ENCODE measurements at places on chromosomes 6 and 20. TPM values are rescaled to one million over a fixed set of nuclear protein-coding genes. Genes with fewer than 3 reads are reported as not detected.

GRCh38 chr6:5996714-5997419 is 9.9 kb downstream of the NRN1 start:
- DNase-seq, result peak; percentile 80

DNA sequence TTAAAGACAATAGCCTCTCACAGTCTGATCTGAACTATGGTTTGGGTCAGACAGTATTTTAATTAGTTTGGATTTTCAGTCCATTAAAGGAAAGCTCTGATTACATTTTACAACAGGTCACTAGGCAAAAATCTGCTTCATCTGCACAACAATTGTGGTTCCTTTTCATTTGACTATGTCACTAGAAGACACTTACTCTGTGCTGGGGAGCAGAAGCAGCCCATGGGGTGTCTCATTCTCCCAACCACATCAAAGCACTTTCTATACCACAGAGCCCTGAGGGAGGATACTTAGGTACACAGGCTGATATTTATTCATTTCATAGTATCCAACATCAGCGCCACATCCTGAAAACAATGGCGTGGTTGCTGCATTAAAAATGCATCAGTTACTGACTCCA is 36.6 kb upstream of the HDAC2 start:
- DNase-seq, result peak; percentile 97

DNA sequence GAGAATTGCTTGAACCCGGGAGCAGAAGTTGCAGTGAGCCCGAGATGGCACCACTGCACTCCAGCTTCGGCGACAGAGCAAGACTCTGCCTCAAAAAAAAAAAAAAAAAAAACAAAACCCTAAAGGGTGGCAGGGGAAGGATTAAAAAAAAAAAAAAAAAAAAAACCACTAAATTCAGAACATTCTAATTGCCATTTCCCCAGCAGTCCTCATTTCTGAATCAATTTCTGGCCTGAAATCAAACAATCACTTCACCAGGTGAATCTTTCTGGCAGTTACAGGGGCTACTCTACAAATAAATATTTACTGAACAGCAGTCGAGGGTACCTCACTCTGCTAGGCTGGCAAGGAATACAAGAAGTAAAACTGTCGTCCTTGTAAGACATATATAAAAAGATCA is 1.2 kb downstream of the UQCC1 start:
- DNase-seq, result no peak

DNA sequence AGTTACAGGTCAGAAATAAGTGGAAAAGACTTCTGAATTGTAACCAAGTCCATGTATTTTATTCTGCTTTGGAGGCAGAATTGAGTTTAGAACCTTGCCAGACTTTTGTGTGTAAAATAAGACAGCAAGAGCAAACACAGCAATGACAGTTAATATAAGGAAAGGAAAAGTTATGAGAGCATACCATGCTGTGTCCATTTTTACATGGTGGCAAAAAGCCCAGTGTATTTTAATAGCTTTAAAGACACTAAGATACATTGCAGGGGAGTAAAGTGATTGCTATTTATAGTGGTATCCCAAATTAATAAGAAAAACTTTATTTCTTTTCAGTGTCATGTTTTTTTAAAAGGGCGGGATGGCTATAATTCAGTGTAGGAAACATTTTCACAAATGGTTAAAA is 45.2 kb downstream of the CDC5L start:
- DNase-seq, result no peak

DNA sequence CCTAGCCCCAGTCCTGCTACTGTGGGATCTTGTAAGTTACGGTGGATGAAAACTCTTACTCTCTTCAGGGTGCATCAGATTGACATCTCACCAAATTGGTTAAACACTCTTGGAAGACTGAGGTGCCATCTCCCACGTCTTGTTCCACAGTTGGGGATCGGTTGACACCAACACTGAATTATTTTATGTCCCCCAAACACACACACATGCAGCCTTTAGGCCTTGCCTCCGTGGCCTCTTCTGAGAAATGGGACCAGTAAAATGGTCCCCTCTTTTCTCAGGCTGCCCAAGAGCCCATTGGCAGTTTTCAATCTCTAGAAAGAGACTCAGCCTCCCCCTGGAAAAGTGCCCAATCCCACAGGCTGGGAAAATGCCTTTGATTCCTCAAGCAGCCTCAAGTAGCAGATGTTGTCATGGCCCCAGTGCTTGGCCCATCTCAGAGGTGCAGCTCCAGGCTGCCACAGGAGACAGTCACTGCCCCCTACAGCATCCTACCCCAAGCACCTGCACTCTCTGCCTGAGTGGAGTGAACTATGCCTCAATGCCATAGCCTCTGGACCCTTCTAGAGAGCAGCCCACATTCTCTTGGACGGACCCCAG is 163.9 kb downstream of the ANKRD60 start:
- DNase-seq, result peak; percentile 44

DNA sequence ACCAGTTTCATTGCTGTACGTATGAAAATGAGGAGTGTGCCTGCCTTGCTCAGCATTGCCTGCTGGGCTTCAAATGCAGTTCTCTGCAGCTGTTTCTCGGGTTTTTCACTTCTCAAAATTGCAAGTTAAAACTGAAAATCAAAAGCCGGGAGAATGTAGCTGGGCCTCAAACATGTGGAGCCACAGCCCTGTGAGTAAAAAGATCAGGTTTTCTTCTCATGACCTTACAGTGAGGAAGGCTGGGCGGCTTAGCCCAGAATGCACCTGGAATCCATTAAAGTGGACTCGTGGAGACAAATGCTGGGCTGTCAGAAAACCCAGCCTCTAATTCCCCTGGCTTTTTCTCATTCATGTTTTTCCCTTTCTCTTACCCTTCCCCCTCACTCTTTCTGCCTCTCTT is 34.4 kb downstream of the DSE start:
- no peak for DNase-seq

GRCh38 chr20:2156666-2157624 is 55.3 kb downstream of the STK35 start:
- peak; percentile 70 for DNase-seq

- no peak for DNase-seq
Observed at GRCh38 chr6:146872426-146872785, 273.6 kb downstream of the ADGB start.

DNA sequence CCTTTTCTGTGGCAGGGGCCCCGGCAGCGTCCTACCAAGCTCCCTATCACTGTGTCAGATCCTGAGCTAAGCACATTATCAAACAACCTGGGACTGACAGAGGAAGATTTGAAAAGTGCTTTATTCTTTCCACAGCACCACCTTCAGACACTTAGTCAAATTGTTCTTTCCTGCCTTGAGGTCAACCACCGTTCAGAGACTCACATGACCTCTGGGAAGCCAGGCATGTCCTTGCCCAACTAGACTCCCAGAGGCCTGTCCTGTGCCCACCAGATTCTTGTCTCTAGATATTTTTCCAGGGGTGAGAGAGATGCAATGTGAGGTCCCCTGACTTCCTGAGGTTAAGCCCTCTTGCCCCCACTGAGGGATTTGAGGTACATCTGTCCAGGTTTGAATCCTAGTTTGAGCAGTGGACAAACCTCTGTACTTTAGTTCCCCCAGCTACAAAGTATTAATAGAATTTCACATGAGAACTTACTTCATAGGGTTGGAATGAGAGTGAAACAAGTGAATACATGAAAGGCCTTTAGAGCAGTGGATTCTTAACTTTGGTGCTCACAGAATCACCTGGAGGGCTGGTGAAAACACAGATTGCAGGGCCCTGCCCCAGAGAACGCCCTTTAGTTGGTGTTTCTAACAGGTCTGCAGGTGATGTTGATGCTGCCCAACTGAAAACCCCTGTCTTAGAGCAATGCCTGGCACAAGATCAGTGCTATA is 179.8 kb downstream of the CLIC5 start:
- peak; percentile 41 for DNase-seq

DNA sequence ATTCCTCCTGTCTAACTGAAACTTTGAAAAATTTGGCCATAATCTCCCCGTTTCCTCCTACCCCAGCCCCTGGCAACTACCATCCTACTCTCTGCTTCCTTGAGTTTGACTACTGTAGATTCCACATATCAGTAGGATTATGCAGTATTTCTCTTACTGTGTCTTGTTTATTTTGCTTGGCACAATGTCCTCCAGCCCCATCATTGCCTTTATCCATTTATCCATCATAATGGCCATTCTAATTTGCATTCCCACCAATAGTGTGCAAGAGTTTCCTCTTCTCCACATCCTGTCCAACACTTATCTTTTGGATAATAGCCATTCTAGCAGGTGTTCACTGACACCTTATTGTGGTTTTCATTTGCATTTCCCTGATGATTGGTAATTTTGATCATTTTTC is 202.3 kb downstream of the THBS2 start:
- peak; percentile 28 for DNase-seq

DNA sequence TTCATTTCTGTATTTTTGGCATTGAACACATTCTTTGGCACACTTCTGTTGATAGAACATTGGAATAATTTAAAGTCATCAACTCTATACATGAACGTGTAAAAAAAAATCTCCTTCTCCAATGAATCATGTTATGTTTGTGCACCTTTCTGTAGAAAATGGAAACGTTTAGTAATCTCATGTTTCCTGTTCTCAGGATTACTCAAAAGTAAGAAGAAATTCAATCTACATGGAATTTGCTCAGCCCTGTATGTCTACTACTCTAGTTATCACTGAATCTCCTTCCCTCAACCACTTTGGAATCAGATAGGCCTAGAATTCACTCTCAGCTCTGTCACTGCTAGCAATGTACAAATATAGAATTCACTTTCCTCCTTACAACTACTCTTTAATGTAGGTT is 103.6 kb downstream of the COL21A1 start:
- DNase-seq, result peak; percentile 43

GRCh38 chr6:120938876-120939472 is 395.3 kb downstream of the TBC1D32 start:
- no peak for DNase-seq

DNA sequence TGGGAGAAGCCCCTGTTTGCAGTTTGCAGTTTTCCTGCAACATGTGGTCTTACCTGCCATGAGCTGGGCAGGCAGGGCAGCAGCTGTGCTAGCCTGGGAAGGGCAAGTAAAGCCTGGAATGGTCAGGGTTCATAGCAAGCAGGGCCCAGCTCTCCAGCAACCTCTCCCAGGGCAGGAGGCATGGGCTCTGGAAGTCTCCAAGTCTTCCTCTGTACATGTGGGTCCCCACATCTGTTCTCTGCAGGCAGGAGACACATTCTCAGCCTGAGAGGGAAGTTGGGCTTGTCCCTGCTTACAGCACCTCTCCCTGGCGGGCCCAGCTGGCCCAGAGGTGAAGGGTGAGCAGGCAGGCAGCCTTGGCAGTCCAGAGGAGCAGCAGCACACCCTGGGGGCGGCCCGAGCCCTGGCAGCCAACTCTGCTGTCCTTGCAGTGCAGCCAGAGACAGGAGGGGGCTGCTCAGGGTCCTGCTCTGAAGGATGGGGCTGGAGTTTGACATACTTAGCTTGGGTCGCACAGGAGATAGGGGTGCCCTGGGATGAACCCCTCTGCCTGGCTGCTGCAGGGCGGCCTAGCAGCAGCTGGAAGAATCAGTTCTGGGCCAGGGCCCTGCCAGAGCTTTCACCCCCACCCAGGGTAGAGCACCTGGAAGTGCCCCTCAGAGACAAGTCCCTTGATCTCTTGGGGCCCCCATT is 176.0 kb downstream of the MRPL14 start:
- peak; percentile 58 for DNase-seq

DNA sequence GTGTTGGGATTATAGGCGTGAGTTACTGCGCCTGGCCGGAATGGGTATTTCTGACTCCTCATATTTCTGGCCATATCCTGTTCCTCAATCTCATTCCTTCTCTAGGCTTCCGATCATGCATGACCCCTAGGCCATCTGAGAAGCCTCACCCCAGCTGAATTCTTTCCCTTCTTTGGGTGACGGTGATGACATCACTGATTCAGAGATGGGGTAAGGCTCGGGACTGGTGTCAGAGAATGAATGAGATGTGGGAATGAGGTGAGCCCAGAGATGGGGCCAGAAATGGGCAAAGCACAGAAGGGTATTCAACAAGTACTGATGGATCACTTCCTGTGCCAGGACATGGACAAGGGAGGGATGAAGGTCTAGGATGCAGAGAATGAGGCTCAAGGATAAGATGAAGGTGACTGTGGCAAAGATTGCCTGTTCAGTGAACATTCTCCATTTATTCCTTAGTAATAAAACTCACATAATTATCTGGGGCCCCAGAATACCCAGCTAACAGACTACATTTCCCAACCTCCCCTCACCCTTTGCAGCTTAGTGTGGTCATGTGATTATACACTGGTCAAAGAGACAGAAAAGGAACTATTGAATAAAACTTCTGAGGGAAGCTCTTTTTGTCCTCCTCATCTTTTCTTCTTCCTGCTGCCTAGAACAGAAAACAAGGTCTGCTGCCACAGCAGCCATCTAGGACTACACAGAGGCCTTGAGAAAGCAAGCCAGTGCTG is 39.6 kb downstream of the KIAA0319 start:
- no peak for DNase-seq

DNA sequence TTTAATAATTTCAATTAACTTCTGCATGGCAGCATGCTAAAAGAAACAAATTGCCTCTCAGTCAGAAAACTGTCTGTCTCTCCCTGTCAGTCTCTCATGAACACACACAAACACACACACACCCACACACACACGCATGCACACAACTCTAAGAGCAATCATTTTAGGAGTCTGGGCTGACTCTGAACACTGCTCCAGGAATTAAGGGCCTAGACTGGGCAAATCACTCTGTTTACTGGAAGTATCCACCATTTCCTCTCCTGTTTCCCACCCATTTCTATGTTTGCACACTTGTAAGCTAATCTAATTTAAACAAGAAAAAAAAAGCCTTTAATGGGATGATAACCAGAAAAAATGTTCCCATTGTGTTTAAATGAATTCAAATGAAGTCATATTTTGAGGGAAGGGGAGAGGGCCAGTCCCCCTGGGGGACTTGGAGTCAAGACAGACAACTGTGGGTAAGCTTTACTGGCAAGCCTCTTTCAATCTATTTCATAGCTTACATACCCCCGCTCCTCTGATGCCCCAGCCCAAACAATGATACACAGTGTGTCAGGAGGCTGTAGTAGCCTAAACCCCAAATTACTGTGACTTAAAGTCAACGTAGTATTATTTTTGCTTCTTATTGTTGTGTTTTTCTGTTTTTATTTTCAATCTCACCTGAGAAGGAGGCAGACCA is 447.8 kb upstream of the FLRT3 start:
- DNase-seq, result no peak

DNA sequence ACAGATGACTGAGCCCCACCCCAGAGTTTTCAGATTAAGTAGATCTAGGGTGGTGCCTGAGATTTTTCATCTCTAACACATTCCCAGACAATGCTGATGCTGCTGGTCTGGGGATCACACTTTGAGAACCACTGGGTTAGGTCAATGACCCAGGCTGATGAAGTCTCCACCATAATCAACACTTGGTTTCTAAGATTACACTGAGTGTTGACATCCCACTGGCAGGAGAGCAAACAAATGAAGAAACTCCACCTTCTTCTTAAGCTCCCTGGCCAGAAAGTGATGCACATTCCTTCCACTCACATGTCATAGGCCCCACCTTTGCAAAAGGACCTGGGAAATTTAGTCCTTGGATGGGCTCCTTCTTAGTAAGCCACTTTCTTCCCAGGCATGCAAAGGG is 53.1 kb downstream of the MAFB start:
- DNase-seq, result no peak

Gene MYLK4
- 0.76 TPM for total RNA-seq

Gene RING1
- total RNA-seq, result 48.5 TPM

Gene FOXQ1
- not detected for total RNA-seq

Gene PRSS35
- total RNA-seq, result 0.49 TPM

Gene LST1
- not detected for total RNA-seq

Gene CDKAL1
- total RNA-seq, result 25.7 TPM

Gene ADGRB3
- total RNA-seq, result 2.0 TPM

Gene RSPH9
- 0.69 TPM for total RNA-seq

Gene ELOVL2
- 7.1 TPM for total RNA-seq

Gene TAAR2
- total RNA-seq, result not detected

Gene OTOR
- total RNA-seq, result not detected

Gene COL20A1
- not detected for total RNA-seq

Measured in M059J (cell line).